Activated naive CD8-positive, alpha-beta T cell treated with anti-CD3 and anti-CD28 coated beads, Interleukin-2, amount 10 ng/mL, durations not matched to agents 7 days and 5 days (primary cell): ENCODE measurements at places on chromosomes 11 and 22. TPM values are rescaled to one million over a fixed set of nuclear protein-coding genes. Genes with fewer than 3 reads are reported as not detected.

DNA sequence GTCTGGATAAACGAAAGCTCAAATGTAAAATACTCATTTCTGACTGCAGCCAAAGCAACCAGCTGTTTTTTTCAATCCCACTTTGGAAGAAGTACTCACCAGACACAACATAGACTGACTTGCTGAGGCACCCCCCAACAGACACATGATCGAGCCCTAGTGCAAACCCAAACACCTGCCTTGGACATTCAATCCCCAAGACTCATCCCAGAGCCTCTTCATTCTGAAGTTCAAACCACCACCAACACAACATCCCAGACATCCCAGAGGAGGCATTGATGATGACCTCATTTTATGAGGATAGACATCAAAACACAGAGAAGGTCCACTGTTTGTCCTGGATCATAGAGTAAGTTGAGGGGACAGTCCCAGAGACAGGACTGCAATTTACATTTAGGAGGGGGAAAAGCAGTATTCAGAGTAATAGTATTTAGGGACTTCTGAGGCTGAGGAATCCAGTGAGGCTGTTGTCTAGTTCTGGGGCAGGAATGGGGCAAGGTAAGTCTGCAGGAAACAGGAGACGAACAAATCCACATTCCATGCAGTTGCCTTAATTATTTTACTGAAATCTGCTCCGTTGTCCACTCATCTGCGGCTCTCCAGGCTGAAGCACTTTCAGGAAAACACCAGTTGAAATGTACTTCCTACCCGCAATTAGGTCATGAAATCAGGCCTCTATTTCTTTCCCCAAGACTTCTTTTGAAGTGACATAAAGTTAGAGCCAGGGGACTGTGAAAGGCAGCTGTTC, 54.8 kb downstream of the CLPB start:
- H3K36me3 ChIP-seq, result peaks cover 14% of the 10 kb centered on the region
- no peak overlapping the region for H3K4me3 ChIP-seq
- H3K27ac ChIP-seq, result no peak overlapping the region
- no peak for DNase-seq
- H3K4me1 ChIP-seq, result no peaks in the 10 kb centered on the region

DNA sequence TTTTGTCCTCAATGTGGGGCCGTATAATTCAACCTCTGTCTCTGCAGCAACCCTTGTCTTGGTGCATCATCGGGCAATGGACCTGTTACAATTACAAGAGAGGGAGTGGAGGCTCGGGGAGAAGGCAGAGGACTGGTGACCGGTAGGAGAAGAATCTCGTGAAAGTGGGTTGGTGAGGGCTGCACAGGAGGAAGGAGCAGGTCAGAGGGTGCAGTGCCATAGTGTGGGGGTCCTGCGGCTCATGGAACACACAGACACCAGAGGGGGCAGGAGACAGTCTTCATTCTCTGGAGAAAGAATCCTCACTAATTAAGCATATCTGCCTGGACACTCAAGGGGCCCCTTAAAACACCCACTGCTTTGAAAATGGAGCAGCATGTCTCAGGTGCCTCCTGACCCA, 174.7 kb upstream of the B3GAT1 start:
- peaks cover 31% of the 10 kb centered on the region for H3K27me3 ChIP-seq
- H3K36me3 ChIP-seq, result no peaks in the 10 kb centered on the region
- H3K27ac ChIP-seq, result no peak overlapping the region

DNA sequence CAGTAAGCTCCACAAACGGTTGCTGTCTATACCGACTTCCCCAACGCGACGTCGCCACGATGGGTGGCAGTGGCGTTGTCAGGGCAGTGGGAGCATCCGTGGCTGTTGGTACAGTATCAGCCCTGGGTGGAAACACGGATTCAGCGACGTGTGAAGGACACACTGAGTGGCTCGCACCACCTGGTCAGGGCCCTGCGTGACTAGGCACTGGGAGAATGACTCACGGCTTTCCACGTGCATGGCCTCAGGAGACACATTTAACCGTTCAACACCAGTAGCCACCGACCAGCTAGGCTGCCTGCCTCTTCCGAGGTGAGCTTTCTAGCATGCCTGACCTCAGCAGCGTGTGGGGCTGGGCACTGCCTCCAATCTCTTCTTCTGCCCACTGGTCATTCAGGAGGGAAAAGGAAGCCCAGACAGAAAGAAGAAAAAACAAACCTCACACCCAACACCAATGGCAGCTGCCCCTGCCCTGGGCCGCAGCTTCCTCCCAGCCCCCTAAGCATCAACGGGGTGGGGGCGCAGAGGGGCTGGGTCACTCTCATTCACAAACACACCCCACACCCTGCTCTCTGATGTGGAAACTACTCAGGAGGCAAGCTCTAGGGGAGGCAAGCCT, 59.0 kb downstream of the MYH9 start:
- peaks cover 63% of the 10 kb centered on the region for H3K36me3 ChIP-seq
- H3K4me3 ChIP-seq, result peak overlapping the region; percentile 90
- peaks cover 67% of the 10 kb centered on the region for H3K4me1 ChIP-seq
- H3K27me3 ChIP-seq, result no peaks in the 10 kb centered on the region
- H3K27ac ChIP-seq, result peak overlapping the region; percentile 98
- DNase-seq, result peak; percentile 55

GRCh38 chr22:46598737-46599424, 21.3 kb upstream of the GRAMD4 start:
- H3K4me1 ChIP-seq, result peaks cover 3% of the 10 kb centered on the region
- no peaks in the 10 kb centered on the region for H3K36me3 ChIP-seq
- H3K27me3 ChIP-seq, result no peaks in the 10 kb centered on the region
- H3K4me3 ChIP-seq, result no peak overlapping the region
- no peak overlapping the region for H3K27ac ChIP-seq

DNA sequence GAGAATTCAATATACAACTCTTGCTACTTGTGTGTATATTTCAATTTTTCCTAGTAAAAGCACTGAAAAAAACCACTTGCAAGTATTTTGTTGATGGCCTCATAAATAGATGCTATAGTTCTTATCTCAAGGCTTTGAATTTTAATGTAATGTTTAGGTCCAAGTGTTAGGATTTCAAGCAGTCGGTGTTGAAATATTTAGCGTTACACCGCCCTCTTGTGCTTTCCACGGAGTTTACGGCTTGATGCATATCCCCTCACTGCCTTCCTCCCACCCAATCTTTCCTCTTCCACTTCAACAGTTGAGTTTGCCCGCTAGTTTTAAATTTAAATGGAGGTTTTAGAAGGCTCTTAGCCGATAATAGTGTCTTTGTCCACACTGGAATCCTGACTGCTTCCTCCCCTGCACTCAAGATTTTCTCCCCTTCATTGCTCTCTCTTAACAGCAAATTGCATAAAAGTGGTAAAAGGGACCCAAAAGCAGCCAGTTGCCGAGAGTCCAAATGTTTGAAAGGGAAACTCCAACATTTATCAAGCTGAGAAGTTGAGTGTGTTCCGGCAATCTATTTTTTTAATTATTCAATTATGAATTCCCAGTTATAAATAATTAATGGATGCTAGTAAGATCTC, 25.9 kb upstream of the HTATIP2 start:
- DNase-seq, result no peak
- H3K27ac ChIP-seq, result no peak overlapping the region
- peaks cover 57% of the 10 kb centered on the region for H3K27me3 ChIP-seq
- H3K4me3 ChIP-seq, result no peak overlapping the region

GRCh38 chr11:14384338-14384737, 25.4 kb upstream of the RRAS2 start:
- no peak overlapping the region for H3K4me3 ChIP-seq
- peaks cover 9% of the 10 kb centered on the region for H3K4me1 ChIP-seq
- peaks cover 4% of the 10 kb centered on the region for H3K36me3 ChIP-seq
- no peak overlapping the region for H3K27ac ChIP-seq
- peaks cover 17% of the 10 kb centered on the region for H3K27me3 ChIP-seq

- peaks cover 9% of the 10 kb centered on the region for H3K36me3 ChIP-seq
- H3K4me1 ChIP-seq, result peaks cover 14% of the 10 kb centered on the region
- peaks cover 2% of the 10 kb centered on the region for H3K27me3 ChIP-seq
- H3K27ac ChIP-seq, result no peak overlapping the region
- peak; percentile 26 for DNase-seq
These were observed 5.1 kb downstream of the SSTR3 start for GRCh38 chr22:37206841-37207821.

DNA sequence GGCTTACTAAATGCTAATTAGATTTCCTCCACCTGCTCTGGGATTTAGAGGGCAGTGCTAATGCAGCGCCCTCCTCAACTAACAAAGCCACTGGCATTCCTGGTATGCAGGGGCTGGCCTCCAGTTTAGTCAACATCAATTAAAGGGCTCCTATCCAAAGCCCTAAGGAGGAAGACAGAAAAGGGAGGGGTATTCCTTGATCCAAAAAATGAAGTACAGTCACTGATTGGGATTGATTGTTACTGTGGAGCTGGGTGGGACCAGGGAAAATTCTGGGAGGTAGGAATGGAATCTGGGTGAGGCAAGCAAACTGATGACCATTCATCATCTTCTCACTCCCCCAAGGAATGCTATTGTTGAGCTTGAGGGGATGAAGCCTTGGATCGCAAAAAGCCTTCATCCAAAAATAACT, 52.2 kb downstream of the GAB2 start:
- H3K36me3 ChIP-seq, result no peaks in the 10 kb centered on the region
- H3K27ac ChIP-seq, result no peak overlapping the region
- no peak overlapping the region for H3K4me3 ChIP-seq
- H3K4me1 ChIP-seq, result no peaks in the 10 kb centered on the region
- peaks cover 2% of the 10 kb centered on the region for H3K27me3 ChIP-seq
- DNase-seq, result no peak

- no peaks in the 10 kb centered on the region for H3K4me1 ChIP-seq
- no peak overlapping the region for H3K4me3 ChIP-seq
- H3K27me3 ChIP-seq, result peaks cover 11% of the 10 kb centered on the region
- DNase-seq, result no peak
- H3K36me3 ChIP-seq, result peaks cover 3% of the 10 kb centered on the region
These were observed 6.7 kb downstream of the XKR3 start for GRCh38 chr22:16818538-16818937.

GRCh38 chr22:40982482-40983385, 31.6 kb downstream of the RBX1 start:
- no peak for DNase-seq
- no peaks in the 10 kb centered on the region for H3K27me3 ChIP-seq
- no peak overlapping the region for H3K4me3 ChIP-seq
- H3K4me1 ChIP-seq, result no peaks in the 10 kb centered on the region
- no peaks in the 10 kb centered on the region for H3K36me3 ChIP-seq
- H3K27ac ChIP-seq, result no peak overlapping the region

DNA sequence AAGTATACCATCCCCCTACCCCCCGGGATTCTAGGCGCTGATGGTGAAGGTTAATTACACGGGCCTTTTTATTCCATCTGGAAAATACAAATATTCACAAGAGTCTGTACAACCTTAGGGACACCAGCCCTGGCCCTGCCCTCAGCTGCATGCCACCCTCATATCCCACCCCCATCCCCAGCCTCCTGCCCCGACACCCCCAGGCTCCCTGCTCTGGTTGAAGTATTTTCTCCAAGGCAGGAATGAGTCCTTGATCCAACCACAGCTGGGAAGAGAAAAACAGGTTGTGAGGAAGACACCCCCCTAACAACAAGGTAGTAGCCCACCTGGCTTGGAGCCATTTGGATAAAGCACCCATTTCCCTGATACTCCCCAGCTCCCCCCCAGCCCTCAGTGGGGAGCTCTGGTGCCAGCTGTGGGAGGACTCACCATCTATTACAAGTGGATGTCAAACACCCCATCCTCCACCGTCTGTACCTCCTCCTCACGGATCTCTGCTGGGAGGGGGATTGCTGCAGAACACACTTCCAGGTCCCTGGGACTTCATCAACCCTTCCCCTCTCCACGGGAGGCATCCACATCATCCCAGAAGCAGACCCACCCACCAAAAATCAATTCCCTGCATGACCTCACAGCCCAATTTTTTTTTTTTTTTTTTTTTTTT, 4.0 kb upstream of the NRXN2 start:
- no peak overlapping the region for H3K27ac ChIP-seq
- peaks cover 15% of the 10 kb centered on the region for H3K36me3 ChIP-seq
- no peak for DNase-seq
- H3K27me3 ChIP-seq, result peaks cover 5% of the 10 kb centered on the region
- H3K4me3 ChIP-seq, result no peak overlapping the region

GRCh38 chr22:50305393-50305922, 2.0 kb downstream of the PLXNB2 start:
- H3K4me1 ChIP-seq, result peaks cover 10% of the 10 kb centered on the region
- DNase-seq, result no peak
- peaks cover 10% of the 10 kb centered on the region for H3K27me3 ChIP-seq
- no peak overlapping the region for H3K27ac ChIP-seq
- peaks cover 1% of the 10 kb centered on the region for H3K36me3 ChIP-seq
- peak overlapping the region; percentile 79 for H3K4me3 ChIP-seq

DNA sequence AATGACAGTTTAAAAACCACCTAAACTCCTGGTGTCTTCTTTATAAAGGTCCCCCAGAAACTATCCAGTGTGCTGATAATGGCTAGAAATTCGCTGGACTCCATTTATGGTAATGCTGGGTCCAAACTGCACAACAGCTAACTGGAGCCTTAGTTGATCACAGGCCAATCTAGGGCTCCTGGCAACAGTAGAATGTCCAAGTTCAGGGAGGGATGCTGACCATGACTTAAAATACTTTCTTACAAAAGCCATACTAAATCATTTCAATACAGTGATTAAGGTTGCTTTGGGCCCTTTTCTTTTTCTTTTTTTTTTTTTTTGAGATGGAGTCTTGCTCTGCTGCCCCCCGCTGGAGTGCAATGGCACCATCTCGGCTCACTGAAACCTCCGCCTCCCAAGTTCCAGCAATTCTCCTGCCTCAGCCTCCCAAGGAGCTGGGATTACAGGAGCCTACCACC, 14.5 kb upstream of the GAB2 start:
- no peak for DNase-seq
- no peak overlapping the region for H3K27ac ChIP-seq
- H3K36me3 ChIP-seq, result peaks cover 2% of the 10 kb centered on the region
- H3K4me3 ChIP-seq, result no peak overlapping the region

- no peaks in the 10 kb centered on the region for H3K36me3 ChIP-seq
- no peak overlapping the region for H3K4me3 ChIP-seq
- H3K27me3 ChIP-seq, result peaks cover 3% of the 10 kb centered on the region
- no peaks in the 10 kb centered on the region for H3K4me1 ChIP-seq
These were observed 379.3 kb downstream of the OPCML start for GRCh38 chr11:133153031-133153430.

GRCh38 chr22:36546092-36546804, 17.3 kb upstream of the EIF3D start:
- no peaks in the 10 kb centered on the region for H3K36me3 ChIP-seq
- H3K27me3 ChIP-seq, result peaks cover 9% of the 10 kb centered on the region
- H3K27ac ChIP-seq, result no peak overlapping the region

DNA sequence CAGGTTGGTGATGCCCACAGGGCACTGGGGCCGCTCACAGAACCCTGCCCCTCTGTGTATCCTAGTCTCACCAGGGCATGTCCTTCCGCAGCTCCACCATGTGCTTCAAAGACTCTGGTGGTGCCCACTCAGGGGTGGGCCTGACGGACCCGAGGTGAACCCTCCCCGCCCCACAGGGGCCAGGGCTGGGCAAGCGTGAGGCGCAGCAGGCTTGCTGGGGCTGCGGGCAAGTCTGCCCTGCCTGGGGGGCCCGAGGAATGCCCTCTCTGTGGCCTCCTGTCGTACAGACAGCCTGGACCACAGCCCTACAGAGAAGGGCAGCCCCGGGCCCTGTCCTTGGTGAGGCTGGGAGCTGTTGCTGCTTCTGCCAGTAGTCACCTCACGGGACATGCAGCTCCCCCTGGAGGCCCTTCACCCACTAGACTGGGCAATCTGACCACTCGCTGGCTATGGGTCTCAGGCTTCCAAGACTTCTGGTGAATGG, 40.2 kb downstream of the TBX1 start:
- no peaks in the 10 kb centered on the region for H3K27me3 ChIP-seq
- H3K4me3 ChIP-seq, result no peak overlapping the region
- H3K27ac ChIP-seq, result no peak overlapping the region
- no peak for DNase-seq

- no peak overlapping the region for H3K27ac ChIP-seq
- peaks cover 10% of the 10 kb centered on the region for H3K4me1 ChIP-seq
These were observed 32.2 kb downstream of the TRMU start for GRCh38 chr22:46367707-46368191.

The PRCP gene
- total RNA-seq, result 25.6 TPM

The CRYBA4 gene
- not detected for total RNA-seq

The ARHGAP20 gene
- 0.14 TPM for total RNA-seq

The UBQLNL gene
- total RNA-seq, result 0.60 TPM

The PRR33 gene
- not detected for total RNA-seq

The MRGPRF gene
- total RNA-seq, result not detected
